ACHN (cell line): ENCODE measurements at places on chromosomes 16 and 17.
A peak's percentile ranks its signal among the peaks of the same experiment; 100 is the strongest.

DNA sequence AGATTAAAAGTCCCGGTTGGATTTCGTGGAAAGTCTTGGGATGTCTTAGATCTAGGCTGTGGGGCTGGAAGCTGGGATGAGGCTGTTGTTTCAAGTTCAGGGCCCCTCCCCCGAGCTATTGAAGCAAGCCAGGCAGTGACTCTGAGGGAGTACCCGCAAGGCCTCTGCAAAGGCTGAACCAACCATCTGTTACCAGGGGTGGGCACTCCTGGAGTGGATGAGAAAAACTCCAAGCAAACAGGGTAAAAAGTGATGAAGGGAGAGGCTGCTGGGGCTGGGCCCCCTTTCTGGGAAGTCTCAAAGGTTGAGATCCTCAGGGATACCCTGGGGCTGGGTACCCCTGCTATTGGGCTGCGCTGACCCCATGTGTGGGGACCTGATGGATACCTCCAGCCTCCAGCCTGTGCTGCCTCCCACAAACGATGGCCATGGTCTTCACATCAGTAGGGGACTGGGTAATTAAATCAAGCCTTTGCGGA lies 82.4 kb upstream of the KIFC3 start:
- no peak for DNase-seq

GRCh38 chr17:81517339-81518112 lies 4.9 kb upstream of the ACTG1 start:
- DNase-seq: no peak

DNA sequence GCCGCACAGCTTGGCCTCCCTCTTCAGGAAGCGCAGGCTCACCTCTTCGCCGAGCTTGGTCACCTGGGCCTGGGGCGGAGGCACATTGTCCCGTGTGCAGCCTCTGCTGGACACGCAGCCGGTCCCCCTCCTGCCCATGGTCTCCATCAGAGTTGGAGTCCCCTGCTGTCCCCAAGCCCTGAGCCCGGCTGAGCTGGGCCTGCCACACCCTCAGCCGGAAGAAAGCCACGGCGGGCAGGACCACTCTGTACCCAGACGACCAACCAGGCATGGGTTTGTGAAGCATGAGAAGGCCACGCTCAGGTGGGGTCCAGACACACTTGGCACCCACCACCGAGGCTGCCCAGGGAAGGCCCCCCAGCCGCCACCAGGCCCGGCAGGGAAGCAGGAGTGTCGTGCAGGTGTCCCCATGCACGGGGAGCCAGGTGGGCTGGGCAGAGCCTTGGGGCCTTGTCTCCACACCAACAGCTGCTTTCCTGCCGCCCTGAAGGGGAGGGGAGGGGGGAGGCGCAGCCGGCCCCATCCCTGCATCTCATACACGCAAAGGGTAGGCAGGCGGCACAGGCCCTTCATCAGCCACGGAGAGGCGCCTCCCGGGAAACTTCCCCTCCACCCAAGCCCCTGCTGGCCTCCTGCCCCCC lies 5.2 kb downstream of the CCDC154 start:
- no peak for DNase-seq

DNA sequence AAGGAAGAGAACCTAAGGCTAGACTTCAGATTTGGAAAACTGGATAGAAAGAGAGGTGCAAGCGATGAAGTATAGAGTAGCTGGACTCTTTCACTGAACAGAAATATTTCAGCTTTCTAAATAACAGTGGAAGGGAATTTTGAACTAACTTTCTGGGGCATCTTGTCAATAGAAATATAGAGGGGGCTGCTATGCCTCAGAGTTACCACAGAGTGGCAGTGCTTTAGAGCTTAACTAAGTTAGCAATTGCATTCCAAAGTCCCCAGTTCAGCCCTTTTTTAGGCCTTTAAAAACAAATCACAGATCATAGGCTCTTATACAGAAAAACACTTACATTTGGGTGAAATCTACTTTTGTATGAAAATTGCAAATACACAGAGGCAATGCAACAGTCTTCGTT lies 154.2 kb upstream of the CDH8 start:
- peak; percentile 55 for DNase-seq

DNA sequence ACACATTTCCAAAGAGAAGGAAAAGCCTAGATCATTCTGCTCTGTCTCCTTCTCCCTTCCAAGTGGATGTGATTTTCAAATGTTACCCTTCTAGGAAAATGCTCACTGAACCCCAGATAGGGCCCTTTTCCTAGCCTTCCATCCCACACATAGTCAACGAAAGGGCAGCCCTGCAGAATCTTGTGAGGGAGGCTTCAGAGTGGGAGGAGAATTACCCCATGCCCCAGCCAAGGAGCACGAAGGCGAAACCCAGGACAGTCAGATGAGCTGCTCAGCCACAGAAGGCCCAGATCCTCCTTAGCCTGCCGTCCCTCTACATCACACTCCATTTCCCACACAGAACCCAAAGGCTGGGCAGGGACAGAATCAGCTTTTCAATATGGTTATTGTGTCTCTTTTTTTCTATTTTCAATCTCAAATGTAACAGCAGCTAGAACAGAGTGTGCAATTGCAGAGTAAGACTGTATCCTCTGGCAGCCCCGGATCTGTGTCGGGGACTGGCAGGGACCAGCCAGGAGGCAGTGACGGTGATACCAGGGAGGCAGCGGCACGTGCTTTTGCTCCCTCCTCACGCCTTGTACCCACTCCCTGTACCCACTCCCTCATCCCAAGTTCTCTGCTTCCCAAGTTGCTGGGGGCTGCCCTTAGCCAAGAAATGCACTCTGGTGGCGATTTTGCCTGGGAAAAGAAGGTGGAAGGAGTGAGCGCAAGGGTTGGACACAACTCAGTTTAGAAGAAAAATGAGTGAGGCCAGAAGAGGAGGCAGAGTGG lies 3.7 kb upstream of the SDK2 start:
- no peak for DNase-seq

- DNase-seq: no peak
Observed at GRCh38 chr16:50023641-50024040, 1.4 kb upstream of the CNEP1R1 start.

- DNase-seq: peak; percentile 80
Observed at GRCh38 chr16:85420501-85421337, 192.4 kb upstream of the GSE1 start.

- no peak for DNase-seq
Observed at GRCh38 chr16:6160871-6161270, 1063.3 kb upstream of the EEF2KMT start.

DNA sequence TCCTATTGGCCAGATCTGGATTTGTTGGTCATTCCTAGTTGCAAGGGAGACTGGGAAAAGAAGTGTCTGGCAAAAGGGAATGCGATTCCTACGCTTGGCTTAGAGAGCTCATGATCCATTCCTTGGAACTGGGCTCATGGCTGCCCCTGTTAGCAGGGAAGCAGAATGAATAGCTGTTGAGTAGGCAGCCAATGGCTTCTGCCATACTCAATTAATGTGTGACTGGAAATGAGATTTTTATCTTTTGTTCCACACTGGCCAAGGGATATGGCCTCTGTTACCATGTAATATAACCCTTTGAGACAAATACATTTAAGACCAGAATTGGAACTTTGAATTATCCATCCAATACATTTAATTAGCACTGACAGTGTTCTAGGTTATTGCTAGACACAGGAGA lies 31.0 kb downstream of the FTO start:
- no peak for DNase-seq

GRCh38 chr16:47150067-47150466 lies 6.3 kb upstream of the NETO2 start:
- DNase-seq: no peak

DNA sequence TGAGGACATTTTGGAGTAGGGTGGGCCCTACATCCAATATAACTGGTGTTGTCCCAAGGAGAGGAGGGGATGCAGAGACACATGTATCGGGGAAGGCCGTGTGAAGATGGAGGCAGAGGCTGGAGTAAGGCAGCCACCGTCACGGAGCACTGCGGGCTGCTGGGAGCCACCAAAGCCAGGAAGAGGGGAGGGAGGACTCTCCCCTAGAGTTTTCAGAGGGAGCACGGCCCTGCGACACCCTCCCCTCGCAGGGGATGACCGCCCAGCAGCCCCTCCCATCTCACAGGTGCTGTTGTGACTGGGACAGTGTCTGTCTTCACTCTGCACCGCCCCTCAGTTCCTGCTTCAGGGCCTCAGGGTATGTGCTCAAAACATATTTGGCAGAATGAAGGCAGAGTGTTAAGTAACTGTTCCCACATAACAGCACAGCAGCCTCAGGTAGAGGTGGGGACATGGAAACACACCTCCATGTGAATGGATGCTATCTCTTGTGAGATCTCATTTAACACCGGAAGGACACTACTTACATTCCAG lies 82.2 kb downstream of the RBFOX3 start:
- no peak for DNase-seq

DNA sequence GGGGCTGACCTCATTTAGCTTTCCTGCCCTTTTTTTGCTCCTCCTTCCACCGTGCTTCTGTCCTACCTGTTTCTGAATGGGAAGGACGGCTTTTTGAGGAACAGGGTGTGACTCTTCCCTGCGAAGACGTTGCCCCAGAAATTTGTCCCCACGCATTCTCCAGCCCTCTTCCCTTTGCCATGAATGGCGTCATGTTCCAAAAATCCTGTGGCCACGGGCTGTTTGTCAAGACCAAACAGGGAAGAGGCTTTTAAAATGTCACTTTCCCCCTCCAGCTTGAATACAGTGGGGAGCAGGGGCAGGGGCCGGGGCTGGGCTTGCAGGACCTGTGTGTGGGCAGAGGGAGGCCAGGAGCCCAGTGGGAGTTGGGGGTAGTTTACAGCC lies 13.9 kb downstream of the MPRIP start:
- no peak for DNase-seq

GRCh38 chr17:8118769-8119580 lies 661 bp upstream of the ALOXE3 start:
- DNase-seq: peak; percentile 88

DNA sequence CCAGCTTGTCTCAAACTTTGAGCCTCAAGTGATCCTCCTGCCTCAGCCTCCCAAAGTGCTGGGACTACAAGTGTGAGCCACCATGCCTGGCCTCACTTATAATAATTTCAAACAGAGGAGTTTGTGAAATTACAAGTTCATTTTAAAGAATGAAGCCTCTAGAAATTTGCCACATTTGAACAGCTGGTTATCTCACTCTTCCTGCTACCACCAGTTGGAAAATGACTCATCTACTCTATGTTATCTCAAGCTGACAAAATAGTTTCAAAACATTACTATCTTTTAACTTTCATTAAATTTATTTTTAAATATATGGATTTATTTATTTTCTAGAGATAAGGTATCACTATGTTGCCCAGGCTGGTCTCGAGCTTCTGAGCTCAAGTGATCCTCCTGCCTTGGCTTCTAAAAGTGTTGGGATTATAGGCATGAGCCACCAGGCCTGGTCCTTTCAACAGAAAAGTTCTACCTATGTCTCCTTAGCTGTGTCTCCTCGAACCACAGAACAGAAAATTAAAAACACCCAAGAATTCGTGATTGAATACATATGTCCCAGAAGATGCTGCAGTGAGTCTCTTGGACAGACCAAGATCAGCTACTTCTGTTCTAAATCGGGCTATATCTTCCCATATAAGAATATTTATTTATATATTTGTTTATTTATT lies 47.6 kb downstream of the MYH13 start:
- no peak for DNase-seq

DNA sequence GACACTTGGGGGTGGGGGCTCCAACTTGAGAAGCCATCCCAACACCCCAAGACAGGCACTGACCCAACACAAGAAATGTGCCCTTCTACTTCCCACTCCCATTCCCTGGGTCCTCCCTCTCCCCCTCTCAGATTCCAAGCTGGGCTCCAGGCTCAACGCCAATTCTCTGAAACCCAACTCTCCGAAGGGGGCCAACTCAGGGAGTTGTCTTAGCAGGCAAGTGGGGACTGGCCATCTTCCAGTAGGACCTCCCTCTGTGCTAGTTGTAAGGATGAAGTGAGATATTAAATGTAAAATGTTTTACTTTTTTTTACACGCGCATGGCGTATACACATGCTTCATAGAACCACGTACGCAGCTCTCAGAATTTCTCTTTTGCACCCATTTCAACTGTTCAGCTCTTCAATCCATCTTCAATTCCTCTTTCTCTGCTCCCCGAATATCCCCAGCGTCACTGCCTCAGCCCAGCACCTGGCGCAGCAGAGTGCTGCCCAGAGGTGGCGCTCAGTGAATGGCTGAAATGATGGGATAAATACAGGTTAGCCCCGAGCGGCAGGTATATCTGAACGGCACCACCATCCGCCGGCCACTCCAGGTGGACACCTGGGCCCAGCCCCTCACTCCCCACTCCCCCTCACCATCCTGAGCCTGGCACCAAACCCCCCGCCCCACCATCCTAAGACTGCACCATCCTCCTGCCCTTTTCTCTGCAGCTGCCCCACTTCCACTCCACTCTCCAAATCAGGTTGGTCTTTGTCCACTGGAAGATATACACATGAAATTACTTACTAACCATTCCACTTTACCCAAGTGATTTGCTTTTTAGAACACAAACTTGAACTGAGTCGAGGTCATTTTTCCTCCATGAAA lies 43.9 kb upstream of the TNRC6C start:
- DNase-seq: no peak

- DNase-seq: no peak
Observed at GRCh38 chr17:72501404-72502370, 380.9 kb downstream of the SOX9 start.

DNA sequence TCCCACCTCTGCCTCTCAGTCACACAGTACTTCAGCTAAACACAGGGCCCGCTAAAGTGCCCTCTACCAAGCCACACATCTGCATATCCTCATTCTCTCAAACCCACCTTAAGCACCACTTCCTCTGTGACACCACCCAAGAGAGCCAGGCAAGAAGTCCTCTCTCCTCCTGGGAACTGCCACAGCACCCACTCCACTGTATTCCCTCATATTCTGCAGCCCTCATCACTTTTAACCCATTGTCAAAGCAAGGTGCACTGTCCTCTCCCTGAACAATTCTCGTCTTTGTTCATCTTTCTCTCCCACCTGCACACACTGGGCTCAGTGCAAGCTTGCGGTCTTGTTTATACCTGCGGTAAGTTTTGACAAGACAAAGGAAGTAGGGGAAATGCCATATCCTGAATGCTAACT lies 13.6 kb downstream of the CHD9 start:
- no peak for DNase-seq

GRCh38 chr16:14086477-14086876 lies 15.4 kb downstream of the MRTFB start:
- DNase-seq: no peak

DNA sequence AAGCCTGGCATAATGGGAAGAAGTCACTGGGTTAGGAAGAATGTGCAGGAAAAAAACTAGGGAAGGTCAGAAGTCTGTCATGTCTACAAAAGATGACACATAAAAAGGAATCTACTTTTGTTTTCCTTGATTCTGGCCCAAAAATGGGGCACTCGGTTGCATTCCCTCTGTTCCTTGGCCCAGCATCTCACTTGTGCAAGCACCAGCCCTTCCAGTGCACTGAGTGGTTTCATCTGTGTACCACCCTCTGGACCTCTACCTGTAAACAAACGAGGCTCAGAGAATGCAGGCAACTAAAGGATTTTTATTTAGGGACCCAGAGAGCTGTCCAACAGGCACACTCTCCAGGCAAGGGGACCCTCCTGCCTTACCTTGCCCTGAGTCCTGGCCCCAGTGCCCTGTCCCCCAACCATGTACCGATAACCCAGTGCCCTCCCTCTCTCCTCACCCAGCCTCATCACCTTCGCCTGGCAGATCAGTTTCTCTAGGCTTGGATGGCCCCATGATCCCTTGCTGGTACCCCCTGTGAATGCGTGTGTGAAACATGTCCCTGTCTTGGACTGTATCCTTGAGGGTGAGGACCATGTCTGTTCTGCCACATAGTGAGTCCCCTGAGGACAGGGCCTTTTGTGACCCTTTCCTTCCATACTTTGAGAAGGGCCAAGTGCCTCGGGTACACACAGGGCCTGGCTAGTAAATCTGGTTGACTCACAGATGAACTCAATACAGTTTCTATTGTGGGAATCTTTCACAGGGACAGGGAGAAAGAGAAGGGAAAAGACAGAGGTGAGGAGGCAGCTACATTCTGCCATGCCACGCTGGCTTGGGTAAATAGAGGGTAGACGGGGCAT lies 13.3 kb downstream of the NXPH3 start:
- DNase-seq: no peak
